ENCODE measurements at places on chromosomes 16 and 17. TPM values are rescaled to one million over a fixed set of nuclear protein-coding genes. Genes with fewer than 3 reads are reported as not detected.
A peak's percentile ranks its signal among the peaks of the same experiment; 100 is the strongest.

Gene AXIN2
- total RNA-seq: 30.1 TPM

DNA sequence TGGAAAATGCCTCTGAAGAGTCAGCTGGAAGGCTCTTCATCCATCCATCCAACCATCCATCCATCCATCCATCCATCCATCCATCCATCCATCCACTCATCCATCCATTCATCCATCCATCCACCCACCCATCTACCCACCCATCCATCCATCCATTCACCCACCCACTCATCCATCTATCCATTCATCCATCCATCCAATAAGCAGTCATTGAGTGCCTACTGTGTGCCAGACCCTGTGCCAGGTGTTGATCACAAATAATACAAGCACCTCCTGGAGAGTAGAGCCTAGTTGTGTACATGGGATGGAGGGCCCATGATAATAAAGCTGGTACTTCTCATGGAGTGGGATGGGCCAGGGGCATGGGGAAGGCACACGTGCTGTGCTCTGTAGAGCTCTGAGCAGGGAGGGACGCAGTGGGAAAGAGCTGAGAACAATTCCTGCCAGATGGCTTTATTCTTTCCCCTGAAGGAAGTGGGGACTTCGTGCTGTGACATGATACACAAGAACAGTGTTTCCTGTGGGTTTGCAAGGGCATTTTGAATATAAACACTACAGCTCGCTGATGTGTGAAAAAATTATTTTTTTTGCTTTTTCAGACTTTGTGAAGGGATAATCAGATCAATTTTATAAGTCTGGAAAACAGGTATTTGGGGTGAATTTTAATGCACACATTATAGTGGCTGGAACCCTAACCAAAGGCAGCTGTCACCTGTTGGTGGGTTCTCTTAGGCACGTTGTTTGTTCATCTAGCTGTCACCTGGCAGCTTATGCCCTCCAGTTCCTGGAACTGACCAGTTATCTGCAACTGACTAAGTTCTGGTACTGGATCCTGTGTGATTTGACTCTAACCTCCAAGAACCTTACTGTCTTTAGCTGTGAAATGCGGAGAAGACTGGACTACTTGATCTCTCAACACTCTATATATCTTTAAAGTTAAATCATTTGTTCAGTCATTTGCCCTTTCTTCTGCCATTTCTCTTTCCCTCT is 61.3 kb downstream of the PRKCB start:
- H3K27me3 ChIP-seq: no peaks in the 10 kb centered on the region
- H3K27ac ChIP-seq: no peak overlapping the region
- H3K36me3 ChIP-seq: no peaks in the 10 kb centered on the region
- no peak overlapping the region for H3K4me3 ChIP-seq
- peak; percentile 2 for DNase-seq

Gene ESRP2
- total RNA-seq: 0.14 TPM

Gene HASPIN
- 0.41 TPM for total RNA-seq

DNA sequence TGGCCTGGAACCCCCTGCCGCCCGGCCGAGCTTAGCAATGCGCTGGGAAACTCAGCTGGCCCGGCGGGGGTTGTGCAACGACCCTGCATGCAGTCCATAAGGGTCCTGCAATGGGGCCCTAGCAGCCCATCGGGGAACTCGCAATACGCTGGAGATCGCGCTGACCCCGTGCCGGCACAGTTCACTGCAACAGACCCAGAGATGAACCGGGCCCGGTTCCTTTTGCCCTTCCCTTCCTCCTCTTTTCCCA is 375 bp downstream of the SLC25A11 start:
- no peaks in the 10 kb centered on the region for H3K27me3 ChIP-seq
- peaks cover 26% of the 10 kb centered on the region for H3K36me3 ChIP-seq
- no peak for DNase-seq
- H3K27ac ChIP-seq: peak overlapping the region; percentile 81

DNA sequence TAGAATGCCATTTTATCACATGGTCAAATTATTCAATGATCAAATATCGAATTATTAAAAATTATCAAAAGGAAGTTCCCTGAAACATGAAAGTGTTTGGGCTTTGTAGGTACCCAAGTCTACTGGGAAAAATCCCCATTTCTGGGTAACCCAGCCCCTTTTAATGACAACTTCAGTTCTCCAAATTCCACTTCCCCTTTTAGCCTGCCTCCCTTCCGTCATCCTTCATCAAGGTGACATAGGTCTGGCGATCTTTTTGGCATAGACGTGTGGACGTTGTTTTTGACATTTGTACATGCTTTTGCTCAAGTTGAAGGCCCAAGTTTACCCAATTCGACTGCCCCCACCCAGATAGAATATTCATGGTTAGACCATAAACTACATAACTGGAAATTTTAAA is 660.9 kb downstream of the MAF start:
- no peaks in the 10 kb centered on the region for H3K27me3 ChIP-seq
- DNase-seq: no peak
- no peak overlapping the region for H3K27ac ChIP-seq
- H3K36me3 ChIP-seq: no peaks in the 10 kb centered on the region
- H3K4me1 ChIP-seq: no peaks in the 10 kb centered on the region

DNA sequence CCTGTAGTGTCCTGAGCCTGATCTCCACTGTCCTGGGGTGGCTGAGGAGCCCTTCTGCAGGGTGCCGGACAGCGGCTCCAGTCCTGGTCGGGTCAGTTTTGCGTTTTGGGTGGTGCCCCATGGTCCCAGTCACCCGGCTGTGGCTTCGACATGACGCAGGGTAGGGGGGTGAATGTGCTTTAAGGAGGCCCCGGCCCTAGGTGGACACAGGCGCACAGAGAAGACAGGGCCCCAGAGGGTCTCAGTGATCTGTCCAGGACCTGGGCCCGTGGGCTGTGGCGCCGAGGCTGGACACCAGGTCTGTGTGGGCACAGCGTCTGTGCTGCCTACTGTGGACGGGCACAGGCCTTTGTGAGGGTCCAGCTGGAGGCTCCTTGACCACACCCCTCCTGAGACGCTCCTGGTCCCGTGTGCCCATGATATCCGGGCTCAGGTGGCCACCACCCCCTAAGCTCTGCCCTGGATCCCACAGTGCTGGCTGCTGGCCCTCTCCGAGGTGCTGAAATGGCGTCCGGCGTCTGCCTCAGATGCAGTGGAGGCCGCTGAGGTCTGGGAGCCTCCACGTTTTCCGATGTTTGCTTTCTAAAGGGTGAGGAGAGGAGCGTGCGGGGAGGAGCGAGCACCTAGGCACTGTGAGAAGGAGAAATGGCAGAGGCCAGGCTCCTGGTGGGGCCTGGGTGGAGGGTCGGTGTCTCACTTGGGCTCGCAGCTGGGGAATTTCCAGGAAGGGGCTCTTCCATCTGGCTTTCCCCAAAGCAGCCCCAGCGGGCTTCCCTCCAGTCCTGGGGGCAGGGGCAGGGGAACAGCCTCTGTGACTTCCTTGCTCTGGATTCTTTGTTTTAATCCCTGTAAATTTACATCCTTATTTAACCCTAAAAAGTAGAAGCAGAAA is 56.1 kb upstream of the ACSF3 start:
- peak; percentile 21 for DNase-seq
- H3K27ac ChIP-seq: no peak overlapping the region
- H3K4me3 ChIP-seq: no peak overlapping the region
- H3K4me1 ChIP-seq: peaks cover 28% of the 10 kb centered on the region

Gene TEDC2
- 0.44 TPM for total RNA-seq

DNA sequence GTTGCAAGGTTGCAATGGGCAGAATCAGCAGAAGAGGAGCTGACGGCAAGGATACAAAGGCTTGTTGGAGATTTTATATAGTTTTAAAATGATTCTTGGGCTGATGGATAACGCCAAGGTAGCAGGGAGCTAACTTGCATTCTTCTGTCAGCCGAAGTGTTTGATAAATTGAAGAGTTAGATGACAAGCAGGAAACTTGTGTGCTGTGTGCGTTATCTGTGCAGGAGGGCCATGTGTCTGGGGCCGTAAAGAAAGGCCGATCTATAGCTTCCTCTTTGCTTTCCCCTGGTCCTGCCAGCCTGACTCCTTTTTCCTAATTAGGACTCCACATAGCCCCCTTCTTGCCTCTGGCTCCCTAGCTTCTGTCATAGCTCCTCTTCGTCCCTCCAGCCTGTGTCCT is 6.7 kb upstream of the WWOX start:
- no peaks in the 10 kb centered on the region for H3K36me3 ChIP-seq
- H3K4me1 ChIP-seq: no peaks in the 10 kb centered on the region
- H3K4me3 ChIP-seq: no peak overlapping the region
- no peak for DNase-seq

Gene CCL22
- 0.26 TPM for total RNA-seq

GRCh38 chr17:48575066-48575582 is 3.0 kb downstream of the HOXB4 start:
- H3K27me3 ChIP-seq: no peaks in the 10 kb centered on the region
- no peaks in the 10 kb centered on the region for H3K36me3 ChIP-seq
- H3K4me1 ChIP-seq: peaks cover 29% of the 10 kb centered on the region

Gene NTHL1
- total RNA-seq: 9.3 TPM

DNA sequence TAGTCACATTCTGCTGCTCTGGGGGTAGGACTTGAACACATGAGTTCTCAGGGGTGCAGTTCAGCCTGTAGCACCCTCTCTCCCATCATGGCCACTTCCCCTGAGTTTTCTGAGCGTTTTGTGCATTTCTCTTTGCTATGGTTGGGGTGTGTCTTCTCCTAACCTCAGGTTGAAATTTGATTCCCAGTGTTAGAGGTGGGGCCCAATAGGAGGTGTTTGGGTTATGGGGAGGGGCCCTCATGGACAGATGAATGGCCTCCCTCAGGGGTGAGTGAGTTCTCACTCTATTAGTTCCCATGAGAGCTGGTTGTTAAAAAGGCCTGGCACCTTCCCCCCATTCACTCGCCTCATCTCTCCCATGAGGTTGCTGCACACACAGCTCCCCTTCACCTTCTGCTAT is 101.1 kb downstream of the FOXL1 start:
- no peaks in the 10 kb centered on the region for H3K27me3 ChIP-seq
- H3K4me1 ChIP-seq: no peaks in the 10 kb centered on the region
- DNase-seq: no peak
- no peaks in the 10 kb centered on the region for H3K36me3 ChIP-seq
- no peak overlapping the region for H3K4me3 ChIP-seq

- peaks cover 27% of the 10 kb centered on the region for H3K4me1 ChIP-seq
- peak; percentile 50 for DNase-seq
- peaks cover 8% of the 10 kb centered on the region for H3K27me3 ChIP-seq
- no peaks in the 10 kb centered on the region for H3K36me3 ChIP-seq
Observed at GRCh38 chr17:63476854-63477479, at the start of gene ACE. Gene ACE (plus strand): TSS chr17:63477061. CDS start chr17:63477095, 34 bp downstream.

Gene CA4
- total RNA-seq: not detected

Gene PRRT2
- total RNA-seq: 6.3 TPM

Gene RNFT1
- 40.3 TPM for total RNA-seq

- H3K36me3 ChIP-seq: peaks cover 4% of the 10 kb centered on the region
- H3K4me1 ChIP-seq: peaks cover 4% of the 10 kb centered on the region
- no peak overlapping the region for H3K4me3 ChIP-seq
Observed at GRCh38 chr17:58304750-58305486, 23.7 kb downstream of the TSPOAP1 start.

Gene YBX2
- total RNA-seq: 0.39 TPM

GRCh38 chr17:69501591-69502468 is 87.3 kb downstream of the MAP2K6 start:
- H3K4me3 ChIP-seq: no peak overlapping the region
- H3K4me1 ChIP-seq: no peaks in the 10 kb centered on the region
- H3K27me3 ChIP-seq: no peaks in the 10 kb centered on the region
- H3K27ac ChIP-seq: no peak overlapping the region
- no peaks in the 10 kb centered on the region for H3K36me3 ChIP-seq

- no peak overlapping the region for H3K4me3 ChIP-seq
- no peaks in the 10 kb centered on the region for H3K27me3 ChIP-seq
- no peak for DNase-seq
- no peaks in the 10 kb centered on the region for H3K36me3 ChIP-seq
Observed at GRCh38 chr16:87581857-87582215, 20.5 kb upstream of the JPH3 start.

Gene RAB26
- total RNA-seq: not detected

DNA sequence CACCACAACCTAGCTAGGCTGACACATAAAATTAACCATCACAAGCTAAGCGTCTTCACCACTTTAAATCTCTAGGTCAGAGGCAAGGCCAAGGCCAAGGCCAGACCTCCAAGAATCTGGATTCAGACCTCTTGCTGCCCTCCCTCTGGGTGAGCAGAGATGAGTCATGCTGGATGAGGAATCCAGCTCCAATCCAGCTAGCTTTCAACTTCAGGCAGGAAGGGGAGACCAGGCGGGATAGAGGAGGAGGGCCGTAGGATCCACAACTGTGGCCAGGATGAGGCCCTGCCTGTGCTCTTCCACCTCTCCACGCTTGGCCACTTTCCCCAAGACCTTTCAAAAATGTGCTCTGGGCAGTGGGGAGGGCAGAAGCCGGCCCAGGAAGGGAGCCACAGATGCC is 14.7 kb downstream of the LRRC75A start:
- no peak for DNase-seq
- H3K36me3 ChIP-seq: no peaks in the 10 kb centered on the region
- H3K27ac ChIP-seq: no peak overlapping the region

Gene TOX3
- not detected for total RNA-seq

DNA sequence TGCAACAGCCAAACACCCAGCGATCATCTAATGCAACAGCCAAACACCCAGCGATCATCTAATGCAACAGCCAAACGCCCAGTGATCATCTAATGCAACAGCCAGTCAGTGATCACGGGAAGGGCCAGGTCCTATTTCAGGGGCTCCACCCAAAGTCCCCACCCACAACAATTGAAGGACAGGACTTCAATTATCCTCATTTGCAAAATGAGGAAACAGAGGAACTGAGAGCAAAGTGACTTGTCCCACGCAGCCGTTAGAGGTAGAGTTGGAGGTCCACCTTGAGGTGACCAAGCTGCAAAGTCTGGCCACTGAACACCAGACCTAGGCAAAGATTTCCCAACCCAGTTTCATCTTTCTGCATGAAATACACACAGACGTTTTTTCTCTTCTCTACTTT is 3.7 kb downstream of the ZG16B start:
- no peak overlapping the region for H3K27ac ChIP-seq
- no peak for DNase-seq
- no peaks in the 10 kb centered on the region for H3K27me3 ChIP-seq
- peaks cover under 1% of the 10 kb centered on the region for H3K4me1 ChIP-seq
- no peaks in the 10 kb centered on the region for H3K36me3 ChIP-seq

DNA sequence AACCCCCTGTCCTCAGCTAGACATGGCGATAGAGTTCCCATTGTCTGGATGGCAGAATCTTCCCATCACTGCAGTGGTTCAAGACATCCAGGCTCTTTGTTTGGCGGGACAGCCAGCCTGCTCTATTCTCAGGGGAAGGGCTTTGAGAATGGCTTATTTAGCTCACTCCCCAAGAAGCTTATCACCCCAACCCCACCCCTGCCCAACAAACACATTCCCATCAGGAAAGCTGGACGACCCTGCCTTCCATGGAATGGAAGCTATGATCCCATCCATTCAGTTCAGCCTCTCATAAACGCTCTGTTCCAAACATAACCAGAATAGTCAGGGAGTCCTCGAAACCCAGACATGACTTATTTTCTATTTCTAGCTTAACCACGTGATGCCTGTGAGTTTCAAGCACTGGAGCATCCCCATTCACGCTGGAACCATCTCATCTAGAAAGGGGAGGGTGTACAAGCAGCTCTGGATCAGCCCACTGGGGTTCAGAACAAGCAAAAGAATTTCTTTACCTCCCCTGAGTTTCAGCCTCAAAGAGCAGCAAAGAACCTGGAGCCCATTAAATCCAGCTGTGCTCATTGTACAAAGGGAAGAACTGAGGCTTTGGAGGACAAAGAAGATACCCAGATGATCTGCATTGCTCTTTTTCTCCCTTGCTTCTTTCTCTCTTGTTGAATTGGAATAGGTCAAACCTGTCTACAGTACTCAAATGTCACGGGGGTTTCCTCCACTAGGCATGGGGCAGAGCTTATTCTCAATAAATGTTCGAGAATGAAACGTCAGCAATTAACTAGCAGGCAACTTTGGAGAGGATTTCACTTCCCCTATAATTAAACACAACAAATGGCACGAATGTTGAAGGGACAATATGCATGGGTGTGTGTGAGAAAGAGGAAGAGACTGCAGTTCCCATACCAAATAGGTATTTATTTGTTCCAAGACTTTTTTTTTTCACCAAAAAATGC is 93.1 kb downstream of the XYLT1 start:
- H3K27me3 ChIP-seq: no peaks in the 10 kb centered on the region
- no peak overlapping the region for H3K4me3 ChIP-seq
- H3K4me1 ChIP-seq: peaks cover 71% of the 10 kb centered on the region
- no peak for DNase-seq

Data from CD4-positive, alpha-beta memory T cell (primary cell).